ENCODE measurements at places on chromosomes 3 and 15.

GRCh38 chr15:29685156-29686078 lies 136.9 kb downstream of the TJP1 start:
- no peak for DNase-seq

DNA sequence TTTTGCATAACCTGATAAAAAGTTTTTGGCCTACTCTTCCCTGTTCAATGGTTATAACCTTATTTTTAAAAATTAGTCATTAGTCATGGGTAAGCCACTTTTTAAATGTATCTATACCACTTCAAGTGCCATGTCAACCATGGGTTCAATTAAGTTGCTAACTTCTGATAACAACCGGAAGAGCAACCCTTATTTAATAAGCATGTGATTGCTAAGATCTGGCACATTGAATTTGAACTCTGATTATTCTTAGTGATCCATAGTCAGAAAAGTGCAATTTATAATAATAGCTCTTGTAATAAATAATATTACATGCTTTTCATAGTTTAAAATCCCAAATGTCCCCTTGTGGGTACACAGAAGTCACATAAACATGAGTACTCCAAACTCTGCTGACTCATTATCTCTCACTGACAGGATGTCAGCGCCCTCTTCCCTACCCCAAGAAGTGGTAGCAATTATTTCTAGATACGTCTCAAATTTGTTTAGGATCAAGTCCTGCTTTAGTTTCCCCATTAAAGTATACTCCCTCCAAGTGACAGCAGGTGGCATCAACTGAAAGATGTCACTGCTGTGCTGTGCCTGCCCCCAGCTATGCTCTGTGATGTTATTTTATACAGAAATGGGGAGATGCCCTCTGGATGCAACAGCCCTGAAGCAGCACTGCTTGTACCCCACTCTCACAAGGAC lies 18.6 kb downstream of the SAMD7 start:
- DNase-seq: no peak

GRCh38 chr15:80012060-80012726 lies 41.2 kb upstream of the BCL2A1 start:
- no peak for DNase-seq

- no peak for DNase-seq
Observed at GRCh38 chr15:93524432-93524831, 435.4 kb upstream of the RGMA start.

DNA sequence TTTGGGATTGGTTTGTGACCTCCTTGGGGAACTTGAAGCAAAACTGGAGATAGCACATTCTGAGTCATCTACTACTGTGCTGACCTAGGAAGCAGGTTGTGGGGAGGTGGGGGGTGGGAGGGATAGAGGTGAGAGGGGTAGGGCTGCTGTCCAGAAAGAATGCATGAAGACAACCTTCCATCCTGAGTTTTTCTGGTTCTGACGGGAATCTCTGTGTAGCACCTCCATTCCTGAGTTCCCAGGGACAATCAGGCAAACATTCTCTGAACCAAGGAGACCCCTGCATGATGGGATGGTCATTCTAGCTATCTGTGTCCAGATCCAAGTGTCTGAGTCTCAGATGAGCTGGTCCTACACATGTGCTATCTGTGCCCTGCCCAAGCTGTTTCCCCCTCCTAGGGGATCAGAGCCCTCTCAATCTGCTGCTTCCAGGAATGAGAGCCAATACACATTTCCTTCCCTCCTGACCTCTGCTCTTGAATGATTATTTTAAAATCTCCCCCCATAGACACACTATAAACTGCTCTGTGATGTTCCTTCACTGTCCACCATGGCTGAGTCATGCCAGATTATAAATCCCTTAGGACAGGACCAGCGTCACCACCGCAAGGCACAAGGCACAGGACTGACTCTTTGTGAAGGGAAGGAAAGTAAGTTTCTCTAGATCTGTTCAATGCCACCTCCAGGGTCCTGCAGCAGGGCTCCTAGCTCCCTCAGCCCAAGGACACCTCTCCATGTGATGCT lies 2.2 kb upstream of the CD276 start:
- no peak for DNase-seq

DNA sequence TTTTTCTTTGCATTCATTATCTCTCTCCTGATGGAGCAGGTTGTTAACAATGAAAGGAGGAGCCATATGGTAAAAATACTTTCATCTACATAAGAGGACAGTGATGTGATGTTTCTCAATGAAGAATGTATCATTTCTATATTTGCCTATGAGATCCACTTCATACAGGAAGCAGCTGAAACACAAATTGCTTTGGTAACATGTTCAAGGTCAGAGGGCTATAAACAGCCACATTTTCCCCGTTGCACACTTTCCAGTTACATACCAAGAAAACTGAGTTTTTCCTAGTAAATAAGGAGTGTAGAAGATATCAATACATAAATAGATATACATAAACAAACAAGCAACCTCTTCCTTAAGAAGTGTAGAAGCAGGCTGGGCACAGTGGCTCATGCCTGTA lies 32.6 kb upstream of the GYG1 start:
- no peak for DNase-seq

GRCh38 chr3:83769791-83770663 lies 1188.8 kb upstream of the CADM2 start:
- no peak for DNase-seq

- no peak for DNase-seq
Observed at GRCh38 chr3:4785551-4785950, 193.7 kb upstream of the BHLHE40 start.

- DNase-seq: no peak
Observed at GRCh38 chr3:13016721-13017255, 56.4 kb downstream of the IQSEC1 start.

DNA sequence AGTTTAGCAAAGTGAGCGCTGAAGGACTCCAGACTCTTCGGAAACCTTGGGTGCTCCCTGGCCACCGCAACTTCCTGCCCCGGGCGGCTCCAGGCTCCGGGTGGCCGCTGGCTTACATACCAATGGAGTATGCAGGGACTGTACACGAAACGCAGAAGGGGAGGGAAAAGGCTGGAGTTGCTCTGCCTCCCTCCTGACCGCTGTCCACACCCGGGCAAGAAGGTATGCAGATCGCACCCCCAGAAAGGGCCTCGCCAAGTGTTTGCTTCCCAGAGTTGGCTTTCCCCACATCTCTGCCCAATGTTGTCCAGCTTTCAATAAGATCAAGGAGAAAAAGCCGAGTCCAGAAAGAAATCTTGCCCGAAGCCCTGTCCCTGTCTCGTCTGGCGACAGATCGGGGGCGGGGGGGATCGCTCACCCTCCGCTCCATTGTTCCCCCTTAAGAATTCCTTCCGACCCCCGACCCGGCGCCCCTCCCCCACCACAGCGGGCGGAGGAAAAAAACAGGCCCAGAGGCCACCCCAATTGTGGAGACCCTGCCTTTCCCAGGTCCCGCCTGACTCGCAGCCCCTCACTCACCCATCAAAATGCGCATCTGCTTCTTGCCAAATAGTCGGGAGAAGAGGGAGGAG lies 533 bp downstream of the ARF4 start:
- peak; percentile 57 for DNase-seq

GRCh38 chr15:42577514-42578031 lies 2.2 kb downstream of the STARD9 start:
- no peak for DNase-seq

GRCh38 chr3:122977746-122978466 lies 49.7 kb downstream of the SEMA5B start:
- no peak for DNase-seq

DNA sequence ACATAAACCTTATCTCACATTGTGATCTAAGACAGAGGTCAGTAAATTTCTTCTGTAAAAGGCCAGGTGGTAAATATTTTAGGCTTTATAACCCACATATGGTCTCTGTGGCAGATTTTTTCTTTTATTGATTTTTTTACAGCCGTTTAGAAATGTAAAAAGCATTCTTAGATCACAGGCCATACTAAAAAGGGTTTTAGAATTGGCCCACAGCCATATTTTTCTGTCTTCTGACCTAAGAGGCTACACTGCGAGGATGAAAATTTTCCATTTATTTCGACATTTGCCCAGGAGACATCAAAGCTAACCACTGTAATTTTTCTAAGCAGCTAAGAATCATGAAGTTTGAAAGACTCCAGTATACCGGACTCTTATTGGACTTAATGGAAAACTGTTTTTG lies 377.2 kb upstream of the SGO1 start:
- DNase-seq: no peak

GRCh38 chr3:58507356-58508078 lies 15.6 kb downstream of the KCTD6 start:
- DNase-seq: no peak

DNA sequence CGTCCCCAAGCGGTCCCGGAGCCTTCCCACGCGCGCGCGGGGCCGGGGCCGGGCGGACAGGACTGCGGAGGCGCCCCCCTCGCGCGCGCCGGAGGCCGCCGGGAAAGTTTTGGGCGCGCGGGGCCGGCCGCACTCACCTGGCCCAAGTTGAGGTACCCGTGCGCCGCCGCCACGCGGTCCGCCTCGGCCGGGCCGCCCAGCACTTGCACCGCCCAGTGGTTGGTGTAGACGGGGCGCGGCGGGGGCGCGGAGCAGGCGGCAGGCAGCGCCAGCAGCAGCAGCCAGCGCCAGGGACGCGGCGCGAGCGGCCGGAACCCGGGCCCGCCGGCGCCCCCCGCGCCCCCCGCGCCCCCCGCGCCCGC lies 289 bp downstream of the PCSK6 start:
- DNase-seq: no peak

DNA sequence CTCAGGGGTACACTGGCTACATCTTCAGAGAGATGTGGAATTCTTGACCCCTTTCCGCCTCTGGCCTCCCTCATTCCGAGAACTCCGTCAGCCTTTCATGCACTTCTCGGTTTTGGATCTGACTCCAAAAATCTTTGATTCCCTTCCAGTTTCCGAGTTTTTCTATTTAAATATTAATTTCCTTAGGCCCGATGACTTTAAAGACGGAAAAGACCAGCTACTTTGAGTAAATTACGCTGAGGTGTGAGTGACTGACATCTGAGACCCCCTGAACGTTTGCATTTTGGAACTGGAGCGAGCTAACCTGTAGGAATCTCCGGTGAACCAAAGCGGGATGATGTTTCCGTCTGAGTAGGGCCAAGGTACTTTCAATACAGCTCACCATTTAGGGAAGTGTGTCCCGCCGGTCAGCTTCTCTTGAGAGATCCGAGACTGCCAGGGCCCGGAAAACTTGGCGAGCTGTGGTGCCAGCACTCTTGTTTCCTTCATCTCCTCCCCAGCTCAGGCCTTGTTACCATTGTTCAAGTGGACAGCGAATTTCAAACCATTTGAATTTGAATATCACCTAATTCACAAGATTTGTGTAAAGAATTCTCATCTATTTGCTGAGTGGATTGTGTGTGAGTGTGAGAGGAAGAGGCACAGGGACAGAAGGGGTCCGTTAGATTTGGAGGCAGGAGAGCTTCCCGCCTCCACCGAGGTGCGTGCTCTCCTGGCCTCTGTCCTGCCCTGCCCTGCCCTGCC lies 5.4 kb downstream of the SOX14 start:
- DNase-seq: no peak

GRCh38 chr3:31002730-31003129 lies 108.3 kb upstream of the GADL1 start:
- DNase-seq: no peak

DNA sequence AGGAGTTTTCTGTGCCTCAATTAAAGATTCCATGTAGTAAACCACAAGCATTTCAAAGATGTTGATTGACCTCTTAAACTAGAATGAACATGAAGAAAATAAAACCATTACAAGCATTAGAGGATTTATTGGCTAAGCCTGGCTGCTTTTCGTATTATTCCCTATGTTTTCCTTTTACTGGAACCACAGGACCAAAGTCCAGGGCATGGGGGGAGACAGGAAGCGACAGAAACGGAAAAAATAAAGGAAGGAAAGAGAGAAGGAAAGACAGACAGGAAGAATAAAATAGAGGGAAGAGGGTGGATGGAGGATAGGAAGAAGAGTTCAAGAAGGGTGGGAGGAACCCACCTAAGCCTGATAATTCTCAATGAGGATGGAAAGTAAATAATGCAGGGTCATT lies 169.9 kb downstream of the SHQ1 start:
- no peak for DNase-seq

GRCh38 chr3:100957261-100957986 lies 35.8 kb downstream of the ABI3BP start:
- DNase-seq: no peak

GRCh38 chr3:128491941-128492670 lies 895 bp downstream of the GATA2 start:
- no peak for DNase-seq

GRCh38 chr3:128112357-128112968 lies 11.1 kb downstream of the RUVBL1 start:
- peak; percentile 14 for DNase-seq

GRCh38 chr3:13544951-13545651 lies 3.8 kb upstream of the FBLN2 start:
- DNase-seq: no peak

- DNase-seq: no peak
Observed at GRCh38 chr3:32646761-32647160, 38.2 kb upstream of the CNOT10 start.

All from stimulated activated CD4-positive, alpha-beta T cell treated with anti-CD3 and anti-CD28 coated beads, TNF-alpha, amount 100 ng/mL, for 24 hours (primary cell).